ENCODE measurements at places on chromosomes 12 and 14. TPM values are rescaled to one million over a fixed set of nuclear protein-coding genes. Genes with fewer than 3 reads are reported as not detected.
A peak's percentile ranks its signal among the peaks of the same experiment; 100 is the strongest.

TTC9 gene
- total RNA-seq: 6.1 TPM

ZDHHC22 gene
- not detected for total RNA-seq

DNA sequence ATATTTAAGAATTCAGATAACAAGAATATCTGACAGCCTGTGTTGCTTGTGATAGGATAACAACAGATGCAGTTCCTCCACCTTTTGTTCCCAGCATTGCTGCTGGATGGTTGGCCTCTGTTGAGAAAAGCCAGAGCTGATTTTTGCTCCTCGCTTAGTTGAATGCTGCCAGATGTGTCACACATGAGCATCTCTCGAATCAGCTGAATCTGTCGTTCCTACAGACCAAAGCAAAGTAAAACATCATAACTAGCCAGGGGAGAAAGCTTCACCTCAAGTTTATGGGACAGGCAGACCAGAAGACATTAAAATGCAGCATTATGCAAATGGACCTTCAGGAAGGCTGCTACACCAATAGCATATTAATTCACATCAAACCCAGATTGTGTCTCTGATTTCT, 20.1 kb downstream of the RACGAP1 start:
- H3K27ac ChIP-seq: peak overlapping the region; percentile 5
- DNase-seq: no peak
- H3K4me1 ChIP-seq: peaks cover 18% of the 10 kb centered on the region
- H3K4me3 ChIP-seq: no peak overlapping the region

GRCh38 chr14:99189201-99189801, 82.7 kb downstream of the BCL11B start:
- H3K36me3 ChIP-seq: peaks cover 21% of the 10 kb centered on the region
- peak overlapping the region; percentile 82 for H3K4me3 ChIP-seq
- peaks cover 80% of the 10 kb centered on the region for H3K4me1 ChIP-seq
- no peaks in the 10 kb centered on the region for H3K27me3 ChIP-seq

Measured in activated T-helper 2 cell treated with anti-CD3 and anti-CD28 coated beads, Interferon-gamma antibody, Interleukin-2, Interleukin-4, amounts not matched to agents 10 μg/mL and 5 μg/mL and 100 μg/mL, durations not matched to agents 14 hours and 24 hours and 36 hours (primary cell).